ENCODE measurements at places on chromosomes 11 and 22.

DNA sequence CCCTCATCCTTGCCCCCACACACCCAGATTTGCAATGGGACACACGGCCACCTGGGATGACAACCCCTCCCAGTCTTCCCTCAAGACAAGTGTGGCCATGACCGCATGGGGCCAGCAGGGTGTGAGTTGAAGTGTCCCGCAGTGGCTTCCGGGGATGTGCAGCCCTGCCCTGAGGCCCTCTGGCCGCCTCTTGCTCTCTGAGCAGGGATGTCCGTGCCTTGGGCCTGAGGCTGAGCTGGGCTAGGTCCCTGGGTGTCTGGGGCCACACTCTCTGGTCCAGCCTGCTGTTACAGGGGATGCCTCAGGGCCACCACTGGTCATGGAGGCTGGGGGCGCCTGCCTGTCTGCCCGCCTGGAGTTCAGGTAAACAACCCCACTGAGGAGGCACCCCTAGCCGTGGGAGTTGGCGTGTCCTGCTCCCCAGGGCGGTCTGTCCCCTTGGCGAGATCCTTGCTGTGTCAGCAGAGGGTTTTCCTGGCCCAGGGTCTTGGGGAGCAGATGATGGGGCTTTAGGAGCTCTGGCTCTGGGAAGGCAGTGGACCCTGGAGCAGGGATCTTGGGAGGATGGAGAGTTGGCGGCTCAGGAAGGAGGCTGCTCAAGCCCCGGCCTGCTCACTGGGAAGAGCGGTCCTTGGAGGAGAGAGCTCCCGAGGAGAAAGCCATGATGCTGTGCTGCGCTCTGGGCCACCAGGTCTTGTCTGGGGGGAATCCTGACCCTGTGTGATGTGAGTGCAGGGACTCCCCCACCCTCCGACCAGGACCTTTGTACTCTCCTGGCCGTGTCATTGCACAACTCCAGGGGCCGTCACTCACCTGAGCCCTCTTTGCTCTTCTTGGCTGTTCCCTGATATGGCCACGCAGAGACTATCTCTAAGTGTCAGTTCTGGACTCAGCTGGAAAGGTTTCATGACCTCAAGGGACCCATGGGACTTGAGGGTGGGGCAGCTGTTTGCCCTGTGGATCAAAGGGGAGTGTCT, 67.9 kb downstream of the KCNQ1 start:
- no peak for DNase-seq

- no peak for DNase-seq
Measured at GRCh38 chr22:26082866-26083265, 86.4 kb upstream of the SEZ6L start.

DNA sequence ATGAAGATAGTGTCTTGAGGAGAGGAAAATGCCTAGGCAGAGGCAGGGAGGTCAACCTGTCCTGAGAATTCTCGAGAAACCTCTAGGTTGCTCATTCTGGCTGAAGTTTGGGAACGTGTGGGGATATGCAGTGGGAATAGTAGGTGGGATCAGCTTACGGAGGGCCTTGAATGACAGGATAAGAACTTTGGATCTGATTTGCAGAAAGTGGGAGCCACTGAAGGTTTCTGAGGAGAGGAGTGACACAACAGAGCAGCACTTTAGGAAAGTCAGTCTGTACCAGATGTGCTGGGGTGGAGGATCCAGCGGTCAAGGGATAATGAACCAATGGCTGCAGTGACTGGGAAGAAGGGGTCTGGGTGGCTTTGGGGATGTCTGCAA, 2.4 kb downstream of the CD82 start:
- DNase-seq = no peak

- no peak for DNase-seq
Measured at GRCh38 chr22:50047346-50047745, 10.8 kb downstream of the TTLL8 start.

DNA sequence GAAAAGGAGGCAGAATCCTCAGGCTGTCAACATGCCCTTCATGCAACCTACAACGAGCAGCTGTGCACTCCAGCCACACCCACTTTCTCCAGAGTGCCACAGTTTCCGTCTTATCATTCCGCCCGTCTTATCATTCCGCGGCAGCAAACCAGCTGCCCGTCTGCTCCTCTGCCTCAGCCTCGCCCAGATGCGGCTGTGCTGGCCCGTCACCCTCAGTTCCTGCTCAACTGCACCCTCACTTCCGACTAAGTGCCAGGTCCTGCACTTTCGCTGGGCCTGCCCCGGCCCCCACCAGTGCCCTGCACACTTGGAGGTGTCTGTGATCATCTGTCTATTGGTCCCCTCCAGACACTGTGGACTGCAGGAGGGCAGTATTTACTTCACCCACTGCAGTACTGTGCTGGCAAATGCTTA, 43.7 kb downstream of the MICAL3 start:
- DNase-seq = peak; percentile 73

DNA sequence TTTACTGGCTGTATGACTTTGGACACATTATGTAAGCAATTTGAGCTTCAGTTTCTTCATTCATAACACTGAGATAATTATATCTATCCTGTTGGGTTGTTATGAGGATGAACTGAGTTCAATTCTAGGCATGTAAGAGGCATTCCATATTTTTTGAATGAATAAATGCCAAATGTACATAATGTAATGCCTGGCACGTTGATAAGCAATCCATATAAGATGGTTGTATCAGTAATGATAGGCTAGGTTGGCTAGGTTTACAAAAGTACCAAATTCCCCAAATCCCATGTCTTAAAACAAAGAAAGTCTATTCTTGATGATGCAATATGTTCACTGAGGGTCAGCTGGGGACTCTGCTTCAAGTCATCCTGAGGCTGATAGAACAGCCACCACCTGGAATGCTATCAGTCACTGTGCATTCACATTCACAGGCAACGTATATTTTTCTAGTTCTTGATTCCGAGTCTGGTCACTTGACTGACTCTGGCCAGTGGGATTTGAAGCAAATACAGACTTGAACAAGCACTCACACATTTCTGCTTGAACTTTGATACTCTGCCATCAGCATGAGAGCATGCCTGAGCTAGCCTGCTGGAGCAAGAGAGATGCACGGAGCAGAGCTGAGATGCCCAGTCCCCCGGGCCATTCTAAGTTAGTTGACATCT, 104.0 kb upstream of the TIMP3 start:
- DNase-seq = no peak

- no peak for DNase-seq
Measured at GRCh38 chr11:16783321-16783801, 44.9 kb downstream of the C11orf58 start.

- no peak for DNase-seq
Measured at GRCh38 chr11:126147208-126148111, 64.0 kb downstream of the RPUSD4 start.

DNA sequence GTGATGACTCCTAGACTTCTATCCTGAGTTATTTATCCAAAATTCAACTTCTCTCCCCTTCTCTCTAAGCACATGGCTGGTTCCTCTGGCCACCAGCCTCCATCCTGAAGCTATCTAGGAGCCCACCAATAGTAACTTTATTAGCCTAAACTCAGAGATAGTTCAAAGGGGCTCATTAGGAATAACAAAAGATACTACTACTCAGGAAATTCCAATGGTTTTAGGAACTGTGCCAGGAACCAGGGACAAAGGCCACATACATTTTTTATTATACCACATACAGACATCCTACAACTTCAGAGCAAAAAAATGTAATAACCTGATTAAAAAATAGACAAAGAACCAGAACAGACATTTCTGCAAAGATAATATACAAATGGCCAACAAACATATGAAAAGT, 27.9 kb downstream of the SLC25A17 start:
- no peak for DNase-seq

GRCh38 chr11:79336797-79337517, 103.9 kb downstream of the TENM4 start:
- no peak for DNase-seq

DNA sequence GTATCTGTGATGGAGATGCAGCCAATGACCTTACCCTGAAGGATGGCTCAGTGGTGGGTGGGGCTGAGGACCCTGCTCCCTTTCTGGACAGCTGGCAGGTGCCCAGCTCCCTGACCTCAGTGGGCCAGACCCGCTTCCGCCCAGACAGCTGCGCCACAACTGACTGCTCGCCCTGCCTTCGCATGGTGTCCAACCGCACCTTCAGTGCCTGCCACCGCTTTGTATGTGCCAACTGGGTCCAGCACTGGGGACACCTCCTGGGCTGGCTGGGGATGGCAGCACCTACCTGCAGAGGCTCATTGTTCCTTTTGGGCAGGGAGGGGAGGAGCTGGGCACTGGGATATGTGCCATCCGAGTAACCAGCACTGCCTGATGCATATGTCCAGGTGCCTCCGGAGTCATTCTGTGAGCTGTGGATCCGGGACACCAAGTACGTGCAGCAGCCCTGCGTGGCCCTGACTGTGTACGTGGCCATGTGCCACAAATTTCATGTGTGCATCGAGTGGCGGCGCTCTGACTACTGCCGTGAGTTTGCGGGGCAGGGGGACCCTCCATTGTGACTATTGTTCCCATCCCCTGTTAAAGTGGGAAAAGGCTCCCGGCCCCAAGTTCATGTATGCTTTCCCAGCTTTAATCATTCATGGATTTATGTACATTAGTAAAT, 84.8 kb downstream of the OTOG start:
- DNase-seq = no peak

- DNase-seq = no peak
Measured at GRCh38 chr11:60084631-60085273, 3.7 kb upstream of the MS4A2 start.

DNA sequence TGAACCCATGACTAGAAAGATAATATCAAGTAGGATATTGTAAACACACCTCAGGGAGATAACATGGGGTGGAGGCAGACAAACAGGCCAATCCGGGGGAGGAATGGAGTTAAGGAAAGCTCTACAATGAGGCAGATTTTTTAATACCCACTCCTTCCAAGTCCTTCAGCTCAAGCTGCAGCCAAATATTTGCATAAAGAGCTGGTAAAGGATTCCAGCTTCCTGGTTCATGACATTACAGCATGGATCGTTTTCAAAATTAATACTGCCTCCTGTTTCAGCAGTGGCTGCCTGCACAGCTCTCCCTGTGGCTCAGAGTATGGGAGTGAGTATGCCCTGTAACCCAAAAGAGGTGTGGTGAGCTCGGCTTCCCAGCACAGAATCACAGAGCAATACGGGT, 5.1 kb downstream of the POU2AF3 start:
- DNase-seq = no peak

GRCh38 chr11:10838083-10838482, 19.8 kb downstream of the ZBED5 start:
- no peak for DNase-seq

DNA sequence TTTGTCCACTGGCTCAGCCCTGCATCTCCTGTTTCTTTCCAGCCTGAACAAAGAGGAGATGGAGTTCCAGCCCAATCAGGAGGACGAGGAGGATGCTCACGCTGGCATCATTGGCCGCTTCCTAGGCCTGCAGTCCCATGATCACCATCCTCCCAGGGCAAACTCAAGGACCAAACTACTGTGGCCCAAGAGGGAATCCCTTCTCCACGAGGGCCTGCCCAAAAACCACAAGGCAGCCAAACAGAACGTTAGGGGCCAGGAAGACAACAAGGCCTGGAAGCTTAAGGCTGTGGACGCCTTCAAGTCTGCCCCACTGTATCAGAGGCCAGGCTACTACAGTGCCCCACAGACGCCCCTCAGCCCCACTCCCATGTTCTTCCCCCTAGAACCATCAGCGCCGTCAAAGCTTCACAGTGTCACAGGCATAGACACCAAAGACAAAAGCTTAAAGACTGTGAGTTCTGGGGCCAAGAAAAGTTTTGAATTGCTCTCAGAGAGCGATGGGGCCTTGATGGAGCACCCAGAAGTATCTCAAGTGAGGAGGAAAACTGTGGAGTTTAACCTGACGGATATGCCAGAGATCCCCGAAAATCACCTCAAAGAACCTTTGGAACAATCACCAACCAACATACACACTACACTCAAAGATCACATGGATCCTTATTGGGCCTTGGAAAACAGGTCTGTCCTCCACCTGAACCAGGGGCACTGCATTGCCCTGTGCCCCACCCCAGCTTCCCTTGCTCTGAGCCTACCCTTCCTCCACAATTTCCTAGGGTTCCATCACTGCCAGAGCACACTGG, 5.0 kb downstream of the FTH1 start:
- DNase-seq = no peak

DNA sequence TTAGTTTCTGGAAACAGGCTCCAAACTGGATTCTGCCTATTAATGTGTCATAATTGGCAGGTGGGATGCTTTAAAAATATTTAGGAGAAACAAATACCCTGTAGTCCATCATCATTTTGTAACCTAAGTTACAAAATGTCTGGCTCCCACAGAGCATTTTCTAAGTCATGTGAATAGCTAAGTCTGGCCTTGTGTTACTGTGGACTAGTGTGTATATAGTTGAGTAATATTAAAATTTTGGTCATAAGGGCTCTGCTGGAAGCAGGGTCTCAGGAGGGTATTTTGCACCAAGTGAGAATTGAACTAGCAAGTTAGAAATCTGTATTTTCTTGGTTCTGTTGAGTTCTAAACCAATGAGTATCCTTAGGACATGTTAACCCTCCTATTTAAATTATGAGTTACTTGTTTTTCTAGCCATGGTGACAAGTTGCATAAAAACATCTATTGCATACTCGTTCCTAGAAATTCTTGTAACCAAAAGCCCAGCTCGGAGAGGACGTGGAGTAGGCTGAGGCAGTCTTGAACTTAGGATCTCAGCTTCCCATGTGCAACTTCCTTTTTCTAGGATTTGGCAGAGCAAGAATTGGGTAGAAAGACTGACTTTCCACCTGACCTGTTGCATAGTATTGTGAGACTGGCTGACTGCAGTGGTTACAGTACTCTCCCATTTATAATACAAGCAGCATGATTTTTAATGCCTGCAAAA, 5.4 kb downstream of the PTPMT1 start:
- no peak for DNase-seq

DNA sequence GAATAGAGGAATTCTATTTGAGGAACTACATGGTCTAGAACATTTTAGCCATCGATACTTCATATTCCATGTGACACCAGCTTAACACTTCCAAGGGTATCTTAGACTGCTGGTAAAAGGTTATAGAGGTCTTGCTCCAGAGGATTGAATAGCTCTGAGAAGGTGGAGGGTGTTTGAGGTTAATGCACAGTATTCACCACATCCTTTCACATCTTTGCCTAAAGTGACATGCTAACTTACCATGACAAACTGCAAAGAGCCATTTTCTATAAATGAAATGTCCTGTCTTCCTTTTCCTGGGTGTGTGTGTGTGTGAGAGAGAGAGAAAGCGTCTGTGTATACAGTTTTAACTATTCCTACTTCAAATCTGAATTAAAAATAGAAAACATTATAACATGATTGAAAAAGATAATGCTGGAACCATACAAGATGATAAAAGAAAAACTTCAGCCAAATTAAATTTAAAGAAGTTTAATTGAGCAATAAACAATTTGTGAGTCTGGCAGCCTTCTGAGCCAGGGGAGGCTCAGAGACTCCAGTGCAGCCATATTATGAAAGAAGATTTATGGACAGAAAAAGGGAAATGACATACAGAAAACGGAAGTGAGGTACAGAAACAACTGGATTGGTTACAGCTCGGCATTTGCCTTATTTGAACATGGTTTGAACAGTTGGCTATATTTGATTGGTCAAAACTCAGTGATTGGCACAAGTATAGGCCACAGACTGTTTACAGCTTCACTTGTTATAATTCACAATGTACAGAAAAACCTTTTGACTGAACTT, 320.9 kb upstream of the CCDC179 start:
- DNase-seq = no peak

All from SK-N-DZ (cell line).